NCI-H1092 (cell line): ENCODE measurements at places on chromosomes 2 and 18.

GRCh38 chr2:46187112-46187618 is 110.0 kb upstream of the EPAS1 start:
- no peak for DNase-seq

- no peak for DNase-seq
These were observed 165.2 kb downstream of the MTCL1 start for GRCh38 chr18:8870528-8870927.

DNA sequence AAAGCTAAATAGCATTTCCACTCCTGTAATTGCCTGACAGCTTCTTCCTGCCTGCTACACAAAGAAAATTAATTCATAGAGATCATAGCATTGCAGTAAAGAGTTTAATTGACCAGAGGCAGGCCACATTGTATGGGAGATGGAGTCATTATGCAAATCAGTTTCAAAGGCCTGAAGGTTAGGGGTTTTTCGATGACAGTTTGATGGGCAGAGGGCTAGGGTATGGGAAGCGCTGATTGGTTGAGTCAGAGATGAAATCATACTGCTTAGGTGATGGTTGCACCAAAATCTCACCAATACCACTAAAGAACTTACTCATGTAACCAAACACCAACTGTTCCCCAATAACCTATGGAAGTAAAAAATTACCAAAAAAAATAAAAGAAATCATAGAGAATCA is 599.0 kb downstream of the NUP35 start:
- DNase-seq = no peak

- DNase-seq = no peak
These were observed 42.3 kb downstream of the DARS1 start for GRCh38 chr2:135942936-135943688.

DNA sequence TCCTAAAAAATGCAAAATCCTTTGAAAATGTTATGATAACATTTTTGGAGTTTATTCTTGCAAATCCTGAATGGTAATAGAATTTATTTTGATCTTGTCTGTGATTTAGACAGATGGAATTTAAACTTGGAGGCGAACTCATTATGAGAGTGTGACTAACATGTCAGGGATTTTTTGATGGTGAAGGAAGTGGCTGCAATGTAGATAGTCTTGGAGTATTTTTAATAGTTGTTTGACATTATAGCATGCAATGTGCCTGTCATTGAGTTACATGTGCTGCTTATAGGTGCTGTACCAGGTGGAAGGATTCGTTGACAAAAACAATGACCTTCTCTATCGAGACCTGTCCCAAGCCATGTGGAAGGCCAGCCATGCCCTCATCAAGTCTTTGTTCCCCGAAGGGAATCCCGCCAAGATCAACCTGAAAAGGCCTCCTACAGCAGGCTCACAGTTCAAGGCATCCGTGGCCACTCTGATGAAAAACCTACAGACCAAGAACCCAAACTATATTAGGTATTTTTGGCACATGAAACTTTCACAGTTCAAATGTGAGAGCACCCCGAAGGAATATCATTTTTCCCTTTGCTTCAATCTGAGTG is 141.8 kb downstream of the MYO1B start:
- no peak for DNase-seq

DNA sequence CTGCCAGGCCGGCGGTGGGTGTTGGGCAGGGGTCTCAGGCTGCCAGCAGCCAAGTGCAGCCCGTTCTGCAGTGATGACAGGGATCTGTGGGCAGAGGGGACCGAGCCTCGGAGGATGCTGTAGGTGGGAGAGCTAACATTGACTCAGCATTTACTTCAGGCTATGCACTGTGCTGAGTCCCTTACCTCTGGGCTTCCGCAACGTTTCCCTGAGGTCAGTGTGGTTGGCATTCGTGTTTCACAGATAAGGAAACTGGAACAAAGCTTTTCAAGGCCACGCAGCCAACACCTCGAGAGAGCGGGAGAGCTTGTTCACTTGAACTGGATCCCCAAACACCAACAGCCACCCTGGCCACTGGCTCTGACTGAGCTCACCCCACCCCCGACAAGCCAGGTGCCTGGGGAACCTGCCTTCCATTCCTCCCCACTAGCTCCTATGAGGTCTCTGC is 839 bp upstream of the GPR148 start:
- no peak for DNase-seq

- no peak for DNase-seq
These were observed 127.4 kb downstream of the DPP4 start for GRCh38 chr2:161946489-161947107.

DNA sequence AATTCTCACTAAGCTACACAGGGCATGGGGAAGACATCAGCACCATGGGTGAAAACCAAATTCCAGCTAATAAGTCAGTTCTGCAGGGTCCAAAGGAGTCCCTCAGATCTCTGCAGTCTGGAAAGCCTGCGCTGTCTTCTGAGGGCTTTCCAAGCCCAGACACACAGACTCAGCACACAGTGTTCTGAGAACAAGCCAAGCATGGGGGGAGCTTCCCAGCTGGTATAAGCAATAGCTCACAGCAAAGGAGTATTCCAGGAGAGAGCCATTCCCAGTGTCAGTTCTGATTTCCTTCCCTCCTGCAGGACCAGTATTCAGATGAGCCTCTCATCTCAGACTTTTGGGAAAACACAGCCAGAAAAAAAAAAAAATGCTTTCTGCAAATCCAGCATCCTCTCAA is 370.8 kb downstream of the TNS1 start:
- DNase-seq = no peak

GRCh38 chr18:47050468-47050867 is 15.0 kb upstream of the ELOA2 start:
- peak; percentile 8 for DNase-seq

DNA sequence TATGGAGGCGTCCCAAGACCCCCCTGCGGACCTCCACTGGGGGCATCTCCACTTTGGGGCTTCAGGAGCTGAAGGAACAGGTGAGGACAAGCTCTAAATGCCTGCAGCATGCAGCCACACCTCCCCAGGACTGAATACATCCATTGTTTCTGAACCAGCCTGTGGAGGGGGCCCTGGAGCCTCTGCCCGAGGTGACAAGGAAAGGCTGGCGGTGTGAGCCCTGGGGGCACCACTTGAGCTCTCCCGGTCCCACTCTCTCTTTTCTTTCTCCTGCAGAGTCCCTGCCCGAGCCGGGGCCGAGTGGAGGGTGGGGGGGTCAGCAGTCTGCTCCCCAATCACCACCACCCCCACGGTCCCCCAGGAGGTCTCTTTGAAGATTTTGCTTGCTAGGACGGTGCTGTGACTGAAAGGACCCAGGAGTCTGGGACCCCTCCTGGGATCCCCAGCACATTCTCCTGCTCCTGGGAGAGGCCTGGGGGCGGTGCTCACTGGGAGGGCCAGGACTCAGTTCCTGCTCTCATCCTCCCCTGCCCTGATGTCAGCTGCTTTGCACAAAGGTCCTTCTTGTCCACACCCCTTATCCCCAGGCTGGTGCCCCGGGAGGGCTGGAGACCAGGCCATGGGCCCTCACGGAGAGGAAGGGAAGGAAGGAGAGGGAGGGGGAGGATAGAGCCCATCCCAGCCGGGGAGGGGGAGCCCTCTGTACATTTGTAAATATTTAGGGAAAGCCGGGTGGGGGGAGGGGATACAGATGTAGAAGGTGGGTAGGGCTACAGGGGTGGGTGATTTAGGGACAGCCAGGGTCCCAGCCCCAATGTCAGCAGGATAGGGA is 5.7 kb downstream of the CHPF start:
- DNase-seq = no peak

DNA sequence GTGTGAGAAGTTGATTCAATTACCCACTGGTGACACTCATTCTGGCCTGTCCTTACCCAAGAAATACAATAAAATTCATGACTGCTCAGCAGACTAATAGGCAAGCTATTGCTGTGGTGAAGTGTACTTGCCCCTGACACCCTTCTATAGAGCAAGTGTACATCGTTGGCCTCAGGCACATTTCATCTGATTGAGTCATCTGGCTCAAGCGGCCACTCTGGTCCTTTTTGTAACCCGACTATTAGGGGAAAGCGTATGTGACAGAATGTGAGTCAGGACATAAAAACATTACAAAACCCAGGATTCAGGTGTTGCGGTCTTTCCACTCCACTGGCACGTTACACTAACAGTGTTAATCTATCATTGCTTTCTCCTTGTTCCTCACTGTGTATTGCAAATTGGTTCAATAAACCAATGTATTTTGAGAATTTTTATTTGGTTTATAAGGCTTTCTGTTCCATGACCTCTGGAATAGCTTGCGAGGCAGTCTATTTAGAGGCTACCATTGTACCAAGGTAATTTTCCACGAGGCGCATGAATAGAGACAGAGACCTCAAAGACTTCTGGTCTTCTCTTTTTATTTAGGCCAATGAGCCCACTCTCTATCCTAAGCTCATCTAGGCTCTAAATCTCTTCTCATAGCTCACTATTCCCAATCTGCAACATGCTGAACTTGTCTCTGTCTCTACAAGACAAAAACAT is 10.2 kb upstream of the TTC32 start:
- no peak for DNase-seq

GRCh38 chr2:181411105-181411849 is 45.9 kb upstream of the ITGA4 start:
- peak; percentile 15 for DNase-seq

DNA sequence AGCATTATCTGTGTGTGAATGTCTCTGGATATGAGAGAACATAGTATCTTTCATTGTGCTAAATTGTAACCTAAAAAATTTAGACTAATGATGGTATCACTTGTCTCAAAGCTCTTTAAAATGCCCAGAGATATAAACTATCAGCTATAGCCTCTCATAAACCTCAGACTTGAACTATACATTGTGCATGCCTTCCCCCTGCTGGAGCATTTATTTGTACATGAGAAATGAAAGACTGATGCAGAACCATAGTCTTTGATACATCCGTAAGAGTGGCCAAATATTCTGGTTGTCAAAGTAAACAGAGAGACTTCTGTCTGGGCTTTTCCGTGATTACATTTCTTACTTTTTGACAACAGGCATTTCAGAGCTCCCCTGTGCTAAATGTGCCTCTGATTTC is 71.9 kb upstream of the CCDC68 start:
- no peak for DNase-seq

DNA sequence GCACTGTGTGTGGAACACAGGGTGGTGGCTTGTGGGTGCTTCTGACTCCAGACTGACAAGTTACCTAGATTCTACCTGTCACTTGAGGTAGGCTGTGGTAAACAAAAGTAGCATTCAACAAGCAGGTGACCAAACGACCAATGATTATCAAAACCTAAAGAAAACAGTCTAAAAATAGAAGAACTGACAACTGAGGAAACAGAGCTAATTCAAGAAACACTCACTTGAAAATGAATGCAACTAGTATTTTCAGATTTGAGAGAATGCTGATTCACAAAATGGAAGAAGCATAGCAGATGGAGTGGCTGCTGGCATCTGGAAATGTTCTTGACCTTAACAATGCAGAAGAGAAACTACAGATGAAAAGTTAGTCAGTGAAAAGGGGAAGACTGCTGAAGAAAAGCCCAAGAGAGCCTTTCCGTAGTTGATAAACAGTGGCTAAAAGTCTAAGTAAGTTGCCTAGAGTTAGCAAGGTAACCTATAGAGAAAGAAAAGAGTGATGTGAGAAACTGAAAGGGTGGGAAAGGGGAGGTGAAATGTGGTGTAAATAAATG is 170.4 kb downstream of the NCK2 start:
- DNase-seq = no peak

GRCh38 chr2:240127191-240127750 is 8.8 kb downstream of the COPS9 start:
- no peak for DNase-seq

GRCh38 chr18:45635893-45636509 is 20.7 kb downstream of the SLC14A2 start:
- DNase-seq = no peak

DNA sequence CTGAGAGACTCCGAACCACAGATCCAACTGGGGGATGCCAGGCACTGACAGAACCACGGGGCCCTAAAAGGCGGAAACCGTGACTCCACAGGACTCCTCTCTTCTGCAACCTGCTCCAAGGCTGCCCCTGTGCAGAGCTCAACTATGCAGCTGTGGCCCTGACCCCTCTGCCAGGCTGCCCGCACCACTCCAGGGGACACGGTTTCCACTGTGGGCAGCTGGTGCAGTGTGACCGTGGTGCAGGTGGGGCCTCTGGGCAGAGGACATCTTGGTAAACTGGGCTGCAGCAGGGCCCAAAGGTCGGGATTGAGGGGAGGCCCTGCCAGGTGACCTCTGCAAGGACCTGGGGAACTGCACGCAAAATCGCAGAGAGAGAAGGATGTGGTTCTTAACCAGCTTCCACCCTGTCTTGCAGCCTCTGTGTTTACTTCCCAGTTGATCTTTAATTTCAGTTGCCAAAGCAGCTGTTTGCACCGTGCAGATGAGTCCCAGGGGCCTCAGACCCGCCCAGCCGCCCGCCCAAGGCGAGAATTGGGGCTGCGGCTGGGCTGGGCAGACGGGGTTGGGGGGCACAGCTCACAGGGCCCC is 104.6 kb upstream of the CTDP1 start:
- DNase-seq = no peak

- no peak for DNase-seq
These were observed 146.5 kb downstream of the AGAP1 start for GRCh38 chr2:235640377-235640776.

GRCh38 chr2:235358981-235359471 is 134.8 kb upstream of the AGAP1 start:
- no peak for DNase-seq

- no peak for DNase-seq
These were observed 209.7 kb upstream of the PXDN start for GRCh38 chr2:1954061-1954460.

DNA sequence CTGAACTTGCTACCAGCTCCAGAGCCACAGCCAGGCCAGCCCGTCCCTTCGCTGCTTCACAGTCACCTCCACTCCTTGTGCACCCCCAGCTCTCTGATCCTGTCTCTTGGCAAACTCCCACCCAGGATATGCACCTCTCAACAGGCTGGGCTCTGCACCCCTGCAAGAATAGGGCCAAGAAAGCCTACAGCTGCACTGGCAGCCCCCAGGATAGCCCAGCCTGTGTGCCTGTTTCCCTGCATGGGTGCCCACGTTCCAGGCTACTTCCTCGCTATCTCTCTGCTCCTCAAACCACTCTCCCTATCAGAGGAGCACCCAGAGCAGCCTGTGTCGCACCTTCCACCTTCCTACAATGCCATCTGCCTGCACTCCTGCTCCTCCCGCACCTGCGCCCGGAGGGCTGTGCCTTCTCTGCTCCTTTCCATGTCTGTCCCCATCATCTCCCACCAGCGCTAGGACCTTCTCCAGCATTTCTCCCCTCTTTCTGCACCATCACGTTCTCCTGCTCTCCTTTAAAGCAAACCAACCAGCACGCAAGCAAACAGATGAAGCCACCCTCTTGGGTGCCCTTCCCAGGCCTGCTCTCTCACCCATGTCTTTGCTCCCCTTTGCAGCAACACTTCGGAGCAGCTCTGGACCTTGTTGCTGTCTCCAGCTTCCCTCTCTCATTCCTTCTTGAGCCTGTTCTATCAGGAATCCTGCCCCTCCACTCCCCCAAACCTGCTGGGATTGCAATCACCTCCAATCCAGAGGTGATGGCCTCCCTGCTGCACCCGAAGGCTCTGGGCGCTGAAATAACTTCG is 313.2 kb upstream of the HS6ST1 start:
- no peak for DNase-seq
